Stomach (tissue), 19 donors: ENCODE measurements at places on chromosomes 6 and 20. TPM values are rescaled to one million over a fixed set of nuclear protein-coding genes. Genes with fewer than 3 reads are reported as not detected.

GRCh38 chr20:60136645-60137401, 178.6 kb downstream of the CDH26 start:
- no peaks in the 10 kb centered on the region for H3K4me1 ChIP-seq
- no peaks in the 10 kb centered on the region for H3K27me3 ChIP-seq
- no peaks in the 10 kb centered on the region for H3K36me3 ChIP-seq
- H3K27ac ChIP-seq = no peak overlapping the region
- no peak overlapping the region for H3K4me3 ChIP-seq

DNA sequence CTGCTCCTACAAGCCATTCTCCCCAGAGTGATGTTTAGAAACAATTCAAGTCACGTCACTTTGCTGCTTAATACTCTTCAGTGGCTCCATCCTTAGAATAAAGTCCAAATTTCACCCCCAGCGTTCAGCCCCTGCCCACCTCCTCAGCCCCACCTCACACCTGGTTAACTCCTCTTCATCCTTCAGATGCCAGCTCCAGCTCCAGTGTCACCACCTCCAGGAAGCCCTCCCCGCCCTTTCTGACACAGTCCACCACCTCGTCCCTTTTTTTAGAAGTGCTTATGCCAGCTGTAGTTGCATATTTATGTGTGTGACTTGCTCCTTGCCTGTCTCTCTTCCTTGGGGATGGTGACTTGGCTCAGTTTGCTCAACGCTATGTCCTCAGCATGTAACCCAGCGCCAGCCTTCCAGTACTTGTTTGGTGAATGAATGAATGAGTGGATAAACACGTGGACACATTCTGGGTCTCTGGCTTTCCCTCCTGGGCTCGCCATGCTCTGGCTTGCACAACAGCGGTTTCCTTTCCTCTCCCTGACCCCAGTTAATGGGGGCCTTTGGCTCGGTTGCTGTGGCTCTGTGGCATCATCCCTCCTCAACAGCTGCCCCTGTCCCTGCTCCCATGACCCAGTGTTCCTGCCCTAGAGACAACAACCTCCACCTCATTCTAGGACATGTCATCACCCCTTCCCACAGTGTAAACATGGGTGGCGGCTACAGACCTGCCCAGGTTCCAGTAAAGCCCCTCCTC, 3.7 kb upstream of the IP6K3 start:
- peak overlapping the region; percentile 28 for H3K27ac ChIP-seq
- no peak for DNase-seq
- H3K4me3 ChIP-seq = no peak overlapping the region
- no peaks in the 10 kb centered on the region for H3K36me3 ChIP-seq
- H3K4me1 ChIP-seq = peaks cover 15% of the 10 kb centered on the region

GRCh38 chr20:63082308-63082938, 75.7 kb upstream of the BHLHE23 start:
- no peak overlapping the region for H3K4me3 ChIP-seq
- H3K36me3 ChIP-seq = no peaks in the 10 kb centered on the region
- no peak overlapping the region for H3K27ac ChIP-seq
- H3K27me3 ChIP-seq = peaks cover 30% of the 10 kb centered on the region
- H3K4me1 ChIP-seq = no peaks in the 10 kb centered on the region

DNA sequence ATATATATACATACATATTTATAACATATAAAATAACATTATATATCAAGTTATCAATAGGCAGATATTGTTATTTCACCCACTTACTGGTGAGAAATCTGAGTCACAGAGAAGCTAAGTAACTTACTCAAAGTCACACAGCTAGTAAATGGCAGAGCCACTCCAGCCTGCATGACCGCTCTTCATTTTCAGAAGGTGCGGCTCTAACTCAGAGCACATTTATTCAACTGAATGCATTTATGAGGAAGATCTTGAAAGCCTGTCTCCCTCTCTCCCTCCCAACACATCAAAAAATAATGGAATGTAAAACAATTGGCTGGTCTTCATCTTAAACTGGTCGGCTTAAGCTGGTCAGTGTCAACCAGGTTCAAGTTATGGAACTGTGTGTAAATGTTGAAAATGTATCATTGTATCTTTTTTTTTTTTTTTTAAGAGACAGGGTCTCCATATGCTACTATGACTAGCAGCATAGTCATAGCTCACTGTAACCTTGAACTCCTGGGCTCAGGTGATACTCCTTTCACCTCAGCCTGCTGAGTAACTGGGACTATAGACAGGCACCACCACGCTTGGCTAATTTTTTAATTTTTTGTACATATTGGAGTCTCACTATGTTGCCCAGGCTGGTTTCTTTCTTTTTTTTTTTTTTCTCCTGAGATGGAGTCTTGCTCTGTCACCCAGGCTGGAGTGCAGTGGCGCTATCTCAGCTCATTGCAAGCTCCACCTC, 70.7 kb upstream of the NCOA3 start:
- no peak for DNase-seq
- H3K4me1 ChIP-seq = no peaks in the 10 kb centered on the region
- no peaks in the 10 kb centered on the region for H3K36me3 ChIP-seq
- no peaks in the 10 kb centered on the region for H3K27me3 ChIP-seq
- no peak overlapping the region for H3K4me3 ChIP-seq

GRCh38 chr6:27130668-27131428, 116.7 kb upstream of the PRSS16 start:
- peak overlapping the region; percentile 47 for H3K4me3 ChIP-seq
- peak overlapping the region; percentile 96 for H3K27ac ChIP-seq
- no peak for DNase-seq
- peaks cover 33% of the 10 kb centered on the region for H3K4me1 ChIP-seq
- H3K36me3 ChIP-seq = no peaks in the 10 kb centered on the region

GRCh38 chr6:16635810-16636602, 125.3 kb downstream of the ATXN1 start:
- no peak for DNase-seq
- no peak overlapping the region for H3K27ac ChIP-seq
- no peaks in the 10 kb centered on the region for H3K4me1 ChIP-seq
- no peaks in the 10 kb centered on the region for H3K27me3 ChIP-seq

- H3K27ac ChIP-seq = no peak overlapping the region
- no peak for DNase-seq
- H3K36me3 ChIP-seq = no peaks in the 10 kb centered on the region
- no peaks in the 10 kb centered on the region for H3K4me1 ChIP-seq
These were observed 373.2 kb downstream of the TAF4 start for GRCh38 chr20:61692479-61692878.

DNA sequence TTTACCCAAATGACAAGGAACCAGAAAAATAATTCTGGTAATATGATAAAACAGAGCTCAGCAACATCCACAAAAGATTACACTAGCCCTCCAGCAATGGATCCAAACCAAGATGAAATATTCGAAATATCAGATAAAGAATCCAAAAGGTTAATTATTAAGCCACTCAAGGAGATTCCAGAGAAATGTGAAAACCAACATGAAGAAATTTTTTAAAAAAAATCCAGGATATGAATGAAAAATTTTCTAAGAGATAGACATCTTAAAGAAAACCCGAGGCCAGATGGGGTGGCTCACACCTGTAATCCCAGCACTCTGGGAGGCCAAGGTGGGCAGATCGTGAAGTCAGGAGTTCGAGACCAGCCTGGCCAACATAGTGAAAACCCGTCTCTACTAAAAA, 124.4 kb downstream of the CDK19 start:
- H3K4me1 ChIP-seq = peaks cover 26% of the 10 kb centered on the region
- H3K36me3 ChIP-seq = no peaks in the 10 kb centered on the region
- H3K4me3 ChIP-seq = no peak overlapping the region

DNA sequence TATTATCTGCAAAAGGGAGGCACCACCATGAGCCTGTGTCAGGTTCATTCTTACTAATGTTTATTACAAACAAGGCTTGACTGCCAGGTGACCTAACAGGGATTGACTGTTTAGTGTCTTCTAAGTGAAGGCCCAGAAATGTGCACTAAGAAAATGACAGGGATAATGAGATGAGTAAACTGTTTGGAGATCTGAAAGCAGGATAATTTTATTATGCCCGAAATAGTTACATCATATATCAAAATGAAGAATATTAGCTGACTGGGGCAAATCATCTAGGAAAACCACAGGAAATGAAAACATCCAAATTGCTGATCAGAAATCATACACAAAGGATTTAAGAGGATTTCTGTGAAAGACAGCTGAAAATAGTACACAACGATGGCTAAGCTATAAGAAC, 516.7 kb downstream of the HDGFL1 start:
- no peak for DNase-seq
- no peak overlapping the region for H3K27ac ChIP-seq
- no peak overlapping the region for H3K4me3 ChIP-seq
- no peaks in the 10 kb centered on the region for H3K36me3 ChIP-seq
- no peaks in the 10 kb centered on the region for H3K27me3 ChIP-seq
- no peaks in the 10 kb centered on the region for H3K4me1 ChIP-seq

DNA sequence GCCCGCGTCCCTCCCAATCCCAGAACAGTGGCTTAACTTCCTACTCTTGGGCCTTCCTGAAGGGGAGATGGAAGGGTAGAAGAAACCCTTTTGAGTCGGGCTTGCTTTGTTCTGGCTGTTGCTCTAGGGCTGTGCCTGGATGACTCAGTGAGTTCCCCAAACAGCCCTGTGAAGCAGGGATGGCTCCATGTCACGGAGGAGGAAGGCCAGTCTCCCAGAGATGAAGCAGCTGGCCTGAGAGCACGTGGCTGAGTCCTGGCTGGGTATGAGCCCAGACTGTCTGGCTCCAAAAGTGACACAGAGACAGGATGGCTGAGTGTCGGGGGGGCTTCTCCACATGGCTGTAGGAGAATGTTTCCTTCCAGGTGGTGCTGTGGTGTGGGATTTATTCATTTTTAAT, 4.6 kb downstream of the SYTL3 start:
- no peaks in the 10 kb centered on the region for H3K4me1 ChIP-seq
- peak; percentile 53 for DNase-seq
- no peak overlapping the region for H3K4me3 ChIP-seq
- no peaks in the 10 kb centered on the region for H3K27me3 ChIP-seq
- H3K27ac ChIP-seq = peak overlapping the region; percentile 79
- H3K36me3 ChIP-seq = no peaks in the 10 kb centered on the region

GRCh38 chr6:31122791-31123706, 2.8 kb upstream of the CDSN start:
- no peaks in the 10 kb centered on the region for H3K27me3 ChIP-seq
- DNase-seq = peak; percentile 54
- no peaks in the 10 kb centered on the region for H3K36me3 ChIP-seq
- H3K4me1 ChIP-seq = peaks cover 27% of the 10 kb centered on the region
- no peak overlapping the region for H3K27ac ChIP-seq
- H3K4me3 ChIP-seq = no peak overlapping the region

- no peaks in the 10 kb centered on the region for H3K27me3 ChIP-seq
- no peaks in the 10 kb centered on the region for H3K4me1 ChIP-seq
- no peaks in the 10 kb centered on the region for H3K36me3 ChIP-seq
- DNase-seq = no peak
These were observed 291.2 kb downstream of the CDH26 start for GRCh38 chr20:60249436-60249835.

GRCh38 chr6:144497650-144498049, 212.5 kb downstream of the UTRN start:
- DNase-seq = no peak
- no peak overlapping the region for H3K27ac ChIP-seq
- H3K4me3 ChIP-seq = no peak overlapping the region
- no peaks in the 10 kb centered on the region for H3K27me3 ChIP-seq
- H3K4me1 ChIP-seq = no peaks in the 10 kb centered on the region

GRCh38 chr6:22236626-22237414, 60.0 kb downstream of the PRL start:
- H3K4me3 ChIP-seq = no peak overlapping the region
- H3K27ac ChIP-seq = no peak overlapping the region
- H3K4me1 ChIP-seq = no peaks in the 10 kb centered on the region

The CLPSL2 gene
- not detected for total RNA-seq

The FAM83D gene
- 36.4 TPM for total RNA-seq

The ULBP2 gene
- total RNA-seq = 1.4 TPM

The CTNNBL1 gene
- total RNA-seq = 38.0 TPM

The UQCC2 gene
- total RNA-seq = 5.2 TPM

The OR12D1 gene
- total RNA-seq = not detected

The PAK5 gene
- under 0.01 TPM for total RNA-seq

The HFE gene
- 3.5 TPM for total RNA-seq

The SSTR4 gene
- total RNA-seq = not detected

The BANF2 gene
- total RNA-seq = not detected

The TMEM217 gene
- total RNA-seq = not detected
